Memory B cell (primary cell): ENCODE measurements at places on chromosomes 16 and 17.

GRCh38 chr16:66903544-66904427 lies 14.9 kb downstream of the CDH16 start:
- DNase-seq: no peak

DNA sequence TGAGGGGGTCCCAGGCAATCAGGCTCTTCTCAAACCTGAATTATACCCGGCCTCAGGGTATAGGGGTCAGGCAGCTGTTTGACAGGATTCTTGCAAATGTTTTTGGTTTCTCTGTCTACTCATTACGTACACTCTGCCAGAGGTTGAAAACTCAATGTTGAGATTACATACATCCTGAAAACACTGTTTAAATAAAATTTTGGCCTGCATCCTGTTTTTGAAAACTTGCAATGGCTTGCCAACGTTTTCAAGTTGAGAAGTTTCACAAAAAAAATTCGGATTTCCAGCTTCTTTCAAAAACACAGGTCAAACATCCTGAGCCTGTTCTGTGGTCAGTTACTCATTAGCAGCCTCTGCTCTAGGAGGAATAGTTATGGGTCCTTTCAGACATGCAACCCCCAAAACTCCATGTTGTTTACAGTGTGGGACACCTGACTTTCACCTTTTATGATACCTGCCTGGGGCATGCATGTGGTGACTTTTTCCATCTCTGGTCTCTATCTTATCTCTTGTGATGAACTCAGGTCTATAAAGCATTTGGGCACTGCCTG lies 577.8 kb downstream of the WWOX start:
- DNase-seq: no peak

GRCh38 chr17:48882272-48882671 lies 10.3 kb upstream of the ATP5MC1 start:
- DNase-seq: no peak

DNA sequence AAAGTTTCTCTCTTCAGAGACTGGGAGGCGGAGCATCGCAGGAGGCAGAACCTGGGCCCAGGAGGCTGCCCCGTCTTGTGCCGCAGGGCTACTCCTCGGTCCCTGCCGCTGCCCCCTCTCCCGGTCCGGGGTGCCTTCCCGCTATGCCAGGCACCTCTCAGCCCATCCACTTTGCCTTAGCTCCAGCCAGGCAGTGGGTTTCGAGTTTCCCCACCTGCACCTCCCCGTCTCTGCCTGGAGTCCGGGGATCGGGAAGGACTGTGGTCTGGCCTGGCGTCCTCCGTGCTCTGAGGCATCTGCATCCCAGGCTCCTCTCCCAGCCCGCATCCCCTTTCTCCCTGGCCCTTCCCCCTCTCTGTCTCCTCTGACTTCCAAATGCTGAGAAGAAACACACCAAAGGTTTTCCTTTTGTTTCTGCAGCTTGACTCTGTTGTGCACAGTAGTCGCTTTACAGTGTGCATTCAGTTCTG lies 26.8 kb upstream of the PIK3R6 start:
- DNase-seq: no peak

GRCh38 chr17:22217135-22217534 lies 524.8 kb downstream of the KCNJ18 start:
- no peak for DNase-seq

- no peak for DNase-seq
Observed at GRCh38 chr17:77432742-77433141, 292.0 kb downstream of the SEC14L1 start.

DNA sequence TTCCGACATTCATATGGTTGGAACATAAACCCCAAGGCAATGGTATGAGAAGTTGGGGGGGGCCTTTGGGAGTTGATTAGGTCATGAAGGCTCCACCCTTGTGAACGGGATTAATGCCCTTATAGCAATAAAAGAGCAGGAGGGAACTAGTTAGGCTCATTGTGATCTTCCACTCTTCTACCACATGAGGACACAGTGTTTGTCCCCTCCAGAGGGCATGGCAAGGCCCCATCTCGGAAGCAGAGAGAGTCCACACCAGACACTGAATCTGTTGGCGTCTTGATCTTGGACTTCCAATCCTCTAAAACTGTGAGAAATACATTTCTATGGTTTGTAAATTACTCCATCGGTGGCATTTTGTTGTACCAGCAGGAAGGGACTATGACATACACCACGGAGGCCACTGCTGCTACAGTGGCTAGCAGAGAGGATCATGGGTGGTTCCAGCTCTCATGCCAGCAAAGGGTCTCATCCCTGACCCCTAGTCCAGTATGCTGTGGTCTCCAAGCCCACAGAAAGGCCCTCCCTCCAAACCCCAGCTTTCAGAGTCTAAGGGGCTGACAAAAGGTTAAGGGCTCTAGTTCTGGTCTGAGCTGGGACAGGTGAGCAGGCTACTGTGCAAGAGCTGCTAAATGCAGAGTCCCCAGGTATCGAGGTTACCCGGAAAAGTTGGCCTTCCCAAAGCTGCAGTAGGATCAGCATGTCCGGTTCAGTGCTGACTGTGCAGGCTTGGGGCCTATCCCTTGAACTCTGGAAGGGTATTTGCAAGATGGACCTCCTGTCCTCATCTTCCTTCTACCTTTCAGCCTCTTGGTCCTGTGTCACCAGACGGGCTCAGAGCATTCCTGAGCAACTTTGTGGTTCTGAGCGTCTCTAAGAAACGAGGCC lies 12.2 kb downstream of the CCR7 start:
- DNase-seq: no peak

- no peak for DNase-seq
Observed at GRCh38 chr17:41613277-41614082, 913 bp upstream of the KRT16 start.

GRCh38 chr17:55988861-55989260 lies 164.4 kb upstream of the ANKFN1 start:
- DNase-seq: no peak

DNA sequence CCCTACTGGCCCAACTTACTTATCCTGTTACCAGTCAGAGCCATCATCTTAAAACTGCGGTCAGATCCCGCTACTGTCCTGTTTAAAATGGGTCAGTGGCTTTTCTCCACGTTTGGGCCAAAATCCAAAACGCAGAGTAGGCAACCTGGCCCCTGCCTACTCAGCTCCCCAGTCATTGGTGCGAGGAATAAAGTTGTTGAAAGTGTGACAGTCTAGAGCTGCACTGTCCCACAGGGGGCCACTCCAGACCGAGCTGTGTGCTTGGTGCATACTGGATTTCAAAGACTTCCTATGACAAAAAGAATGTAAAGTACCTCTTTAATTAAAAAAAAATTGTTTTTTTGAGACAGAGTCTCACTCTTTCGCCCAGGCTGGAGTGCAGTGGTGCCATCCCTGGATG lies 21.2 kb upstream of the LYRM9 start:
- DNase-seq: no peak
